ENCODE measurements at places on chromosomes 2 and 18.

DNA sequence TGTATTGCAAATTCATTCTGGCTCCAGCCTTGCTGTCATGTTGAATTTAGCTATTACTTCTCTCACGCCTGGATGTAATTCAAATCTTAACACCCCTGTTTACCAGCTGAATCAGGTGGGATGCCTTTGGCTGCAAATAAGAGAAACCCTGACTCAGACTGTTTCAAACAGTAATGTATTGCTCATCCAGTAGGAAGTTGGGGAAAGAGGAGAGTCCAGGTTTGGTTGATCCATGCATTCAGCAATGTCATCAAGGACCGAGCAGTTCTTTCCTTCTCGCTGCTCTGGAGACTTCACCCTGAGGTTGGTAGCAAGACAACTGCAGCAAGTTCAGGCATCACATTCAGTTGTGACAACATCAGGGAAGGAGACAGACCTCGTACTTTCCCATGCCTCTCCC is 6.4 kb upstream of the DARS1 start:
- no peak for DNase-seq

DNA sequence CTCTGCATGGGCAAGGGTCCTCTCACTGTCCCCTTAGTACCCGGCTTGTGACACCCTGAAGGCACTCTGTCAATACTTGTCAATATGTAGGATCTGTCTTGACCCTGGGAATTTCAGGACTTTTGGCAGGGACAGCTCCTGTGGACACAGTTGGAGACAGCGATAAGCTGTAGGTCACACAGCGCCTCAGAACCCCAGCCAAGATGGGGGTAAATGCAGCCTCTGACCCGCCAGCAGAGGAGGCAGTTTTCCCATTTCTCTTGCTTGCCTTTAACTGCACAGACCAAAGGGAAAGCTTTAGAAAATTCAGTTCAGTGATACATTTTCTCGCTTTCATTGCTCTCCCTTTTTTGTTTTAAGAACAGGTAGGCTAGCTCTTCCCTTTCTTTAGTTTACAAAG is 54.8 kb upstream of the KLHL29 start:
- DNase-seq: no peak

DNA sequence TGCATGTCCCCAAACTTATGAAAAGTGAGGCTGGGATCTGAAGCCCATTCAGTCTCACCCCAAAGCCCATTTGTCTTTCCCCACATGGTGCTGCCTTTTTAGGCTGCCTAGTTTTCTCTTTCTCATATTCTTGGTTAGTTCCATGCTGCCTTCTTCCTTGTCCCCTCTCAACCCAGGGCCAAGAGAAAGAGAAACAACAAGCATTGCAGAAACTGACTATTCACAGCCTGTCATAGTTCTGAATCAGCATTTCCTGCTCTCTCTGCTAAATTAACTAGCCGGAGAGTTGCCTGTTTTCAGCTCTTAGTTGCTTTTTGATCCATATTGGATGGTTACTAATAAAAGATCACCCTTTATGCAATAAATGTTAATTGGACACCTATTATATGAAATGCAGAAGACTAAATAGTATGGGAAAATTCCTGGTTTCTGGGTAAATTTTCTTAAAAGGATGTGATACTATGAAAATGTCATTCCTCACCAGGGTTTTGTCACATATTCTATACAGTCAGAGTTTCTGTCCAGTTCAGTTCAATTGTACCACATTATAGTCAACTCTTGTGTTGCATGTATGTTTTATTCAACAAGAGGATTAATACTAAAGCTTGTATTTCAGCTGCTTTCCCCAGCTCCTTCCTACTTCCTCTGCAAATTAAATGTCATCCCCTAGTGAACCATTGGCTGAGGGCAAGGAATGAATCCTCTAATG is 246.5 kb downstream of the GALR1 start:
- no peak for DNase-seq

DNA sequence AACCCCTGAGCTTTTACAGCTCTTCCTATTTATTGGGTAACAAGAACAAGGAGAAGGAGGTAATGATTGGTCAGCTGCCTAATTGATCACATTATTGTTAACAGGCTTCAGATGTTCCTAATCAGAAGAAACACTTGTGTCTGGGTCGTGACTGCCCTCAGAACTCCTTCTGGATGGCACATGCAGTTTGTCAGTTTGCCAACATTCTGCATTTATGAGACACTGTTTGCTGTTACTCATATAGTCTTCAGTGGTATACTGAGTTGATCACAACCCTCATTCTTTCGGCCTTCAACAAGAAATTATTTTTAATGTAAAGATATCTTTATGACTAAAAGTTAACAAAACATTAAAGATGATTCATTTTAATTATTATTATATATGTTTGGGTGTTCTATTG is 95.7 kb upstream of the DOCK10 start:
- DNase-seq: no peak

GRCh38 chr2:3505771-3506170 is 13.6 kb downstream of the ADI1 start:
- no peak for DNase-seq

GRCh38 chr2:42722320-42723190 is 41.4 kb downstream of the OXER1 start:
- no peak for DNase-seq

GRCh38 chr2:69089266-69089665 is 76.3 kb downstream of the ANTXR1 start:
- no peak for DNase-seq

DNA sequence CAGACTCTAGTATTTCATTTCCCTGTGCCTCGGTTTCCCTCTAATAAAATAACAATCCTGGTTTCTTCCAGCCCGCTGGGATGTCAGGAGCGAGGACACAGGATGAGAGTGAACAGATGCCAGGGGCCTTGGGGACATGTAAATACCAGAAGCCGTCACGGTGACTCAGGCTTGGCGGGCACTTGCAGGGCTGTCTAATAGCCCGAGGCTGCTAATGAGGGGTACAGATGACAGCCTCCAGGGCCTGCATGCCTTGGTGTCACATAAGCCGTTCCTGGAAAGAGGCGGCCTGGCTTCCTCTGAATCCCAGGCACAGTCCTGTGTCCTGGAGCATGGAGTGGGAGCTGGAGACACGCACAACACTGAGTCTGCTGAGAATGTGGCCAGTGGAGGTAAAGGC is 28.2 kb downstream of the HS1BP3 start:
- no peak for DNase-seq

GRCh38 chr2:16525265-16525887 is 140.3 kb downstream of the CYRIA start:
- DNase-seq: no peak

DNA sequence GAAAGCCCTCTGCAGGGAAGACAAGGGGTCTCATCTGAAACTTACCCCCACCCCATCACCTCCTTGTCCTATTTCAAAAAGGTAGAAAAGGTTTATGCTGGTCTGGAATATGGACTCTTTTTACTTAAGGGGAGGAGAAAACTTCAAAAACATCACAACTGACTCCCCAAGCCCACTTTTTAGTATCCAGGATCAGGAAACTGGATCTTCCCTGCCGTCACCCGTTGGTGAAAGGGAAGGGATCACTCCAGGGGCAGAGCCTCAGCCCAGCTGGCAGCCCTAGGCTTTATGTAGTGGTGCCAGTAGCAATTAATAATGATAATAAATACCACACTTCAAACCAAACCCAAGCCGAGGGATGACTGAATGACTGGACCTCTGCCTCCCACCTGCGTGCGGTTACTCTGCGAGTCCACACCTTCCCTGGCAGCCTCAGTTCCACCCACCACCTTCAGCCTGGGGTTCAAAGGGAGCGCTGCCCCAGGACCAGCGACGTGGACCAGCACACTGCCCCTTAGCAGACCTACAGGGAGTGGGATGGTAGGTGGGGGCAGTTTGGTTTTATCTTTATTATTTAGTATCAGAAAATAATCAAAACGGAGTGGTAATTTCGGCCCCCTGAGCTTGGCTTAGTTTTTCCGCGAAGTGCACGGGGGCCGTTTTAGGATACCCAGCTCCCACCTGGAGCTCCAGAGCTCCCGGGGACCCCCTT is 4.9 kb upstream of the GATA6 start:
- DNase-seq: no peak

- no peak for DNase-seq
These were observed at the start of gene LRP1B for GRCh38 chr2:142131010-142131669. Gene LRP1B, minus strand, starts transcription at chr2:142131016. Its CDS starts 287 bp downstream, at chr2:142130729.

DNA sequence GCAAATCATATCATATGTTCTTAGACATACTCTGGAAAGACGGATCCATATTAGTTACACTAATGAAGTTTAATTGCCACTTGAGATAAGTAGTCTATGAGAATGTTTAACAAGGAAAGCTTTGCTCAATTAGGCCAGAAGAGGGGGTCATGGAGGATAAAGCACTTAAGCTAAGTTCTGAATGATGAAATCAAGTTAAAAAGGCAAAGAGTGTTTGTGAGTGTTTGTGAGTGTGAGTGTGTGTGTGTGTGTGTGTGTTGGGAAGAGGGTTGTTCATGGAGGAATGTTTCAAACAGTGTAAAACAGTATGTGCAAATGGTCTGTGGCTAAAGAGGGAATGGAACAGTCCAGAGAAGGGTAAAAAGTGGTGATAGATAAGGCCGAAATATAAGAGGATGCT is 360.9 kb downstream of the ERBB4 start:
- DNase-seq: no peak

GRCh38 chr2:189900726-189901125 is 116.5 kb downstream of the PMS1 start:
- no peak for DNase-seq

DNA sequence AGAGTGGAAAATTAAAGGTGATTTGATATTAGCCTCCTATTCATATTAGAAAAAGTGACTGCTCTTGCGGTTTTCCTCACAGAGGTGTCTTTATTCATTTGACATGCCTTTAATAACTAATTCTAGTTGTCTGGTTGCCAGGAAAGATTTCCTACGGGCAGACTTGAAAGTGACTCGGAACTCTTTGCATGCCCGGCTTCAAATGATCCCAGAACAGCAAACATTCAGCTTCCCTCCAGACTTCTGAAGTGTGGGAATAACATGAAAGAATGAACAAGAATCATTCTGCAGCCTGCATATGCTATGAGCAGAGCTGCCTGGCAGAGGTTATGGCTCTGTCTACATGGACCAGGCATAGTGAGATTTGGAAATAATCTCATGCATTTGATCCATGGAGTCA is 89.6 kb upstream of the PKDCC start:
- no peak for DNase-seq

DNA sequence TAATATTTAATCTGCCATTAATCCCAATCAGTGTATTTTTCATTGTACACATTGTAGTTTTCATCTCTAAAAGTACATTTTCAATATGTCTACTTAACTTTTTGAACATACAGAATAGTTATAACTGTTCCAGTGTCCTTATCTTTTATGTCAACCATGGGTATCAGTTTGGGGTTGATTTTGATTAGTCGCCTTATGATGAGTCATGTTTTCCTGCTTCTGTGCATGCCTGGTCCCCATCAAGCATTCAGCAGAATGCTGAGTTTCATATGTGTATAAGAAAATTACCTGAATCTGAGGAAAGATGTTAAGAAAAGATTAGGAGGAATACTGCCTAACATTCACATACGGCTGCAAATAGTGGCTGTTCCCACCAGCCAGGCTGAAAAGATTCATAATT is 17.7 kb downstream of the SPDYA start:
- DNase-seq: no peak

GRCh38 chr2:72139874-72140620 is 7.6 kb downstream of the CYP26B1 start:
- DNase-seq: no peak

- DNase-seq: no peak
These were observed 390.1 kb upstream of the TRIB2 start for GRCh38 chr2:12326449-12327190.

- DNase-seq: no peak
These were observed 63.9 kb upstream of the EDAR start for GRCh38 chr2:109052922-109053321.

GRCh38 chr2:212408524-212408923 is 130.1 kb downstream of the ERBB4 start:
- no peak for DNase-seq

DNA sequence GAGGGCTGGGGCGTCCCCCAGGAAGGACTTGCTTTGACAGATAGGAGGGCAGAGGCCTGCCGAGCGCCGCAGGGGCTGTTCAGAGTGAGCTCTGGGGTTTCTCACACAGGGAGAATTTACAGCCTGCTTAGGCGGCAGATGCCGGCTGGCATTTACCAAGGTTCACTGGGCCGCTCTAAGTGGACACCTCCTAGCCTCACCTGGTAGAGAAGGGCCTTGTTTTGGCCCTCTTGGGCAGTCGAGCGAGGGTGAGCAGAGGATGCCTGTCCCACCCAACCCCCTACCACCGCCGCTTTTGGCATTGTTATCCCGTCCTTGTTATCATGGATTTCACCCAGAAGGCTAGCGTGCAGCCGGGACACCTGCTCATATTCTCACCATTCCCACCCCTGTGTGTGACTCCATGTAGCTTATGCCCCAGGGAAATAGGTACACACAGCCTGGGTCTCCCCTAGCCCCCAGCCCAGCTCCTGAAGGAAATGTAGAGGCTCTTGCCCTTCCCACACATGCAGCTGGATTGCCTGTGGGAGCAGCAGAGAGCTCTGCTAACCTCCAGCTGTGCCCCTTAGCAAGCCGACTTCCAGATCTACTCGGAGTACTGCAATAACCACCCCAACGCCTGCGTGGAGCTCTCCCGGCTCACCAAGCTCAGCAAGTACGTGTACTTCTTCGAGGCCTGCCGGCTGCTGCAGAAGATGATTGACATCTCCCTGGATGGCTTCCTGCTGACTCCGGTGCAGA is 52.4 kb downstream of the FAM168B start:
- DNase-seq: no peak

GRCh38 chr2:100137866-100138570 is 4.4 kb downstream of the AFF3 start:
- DNase-seq: no peak

DNA sequence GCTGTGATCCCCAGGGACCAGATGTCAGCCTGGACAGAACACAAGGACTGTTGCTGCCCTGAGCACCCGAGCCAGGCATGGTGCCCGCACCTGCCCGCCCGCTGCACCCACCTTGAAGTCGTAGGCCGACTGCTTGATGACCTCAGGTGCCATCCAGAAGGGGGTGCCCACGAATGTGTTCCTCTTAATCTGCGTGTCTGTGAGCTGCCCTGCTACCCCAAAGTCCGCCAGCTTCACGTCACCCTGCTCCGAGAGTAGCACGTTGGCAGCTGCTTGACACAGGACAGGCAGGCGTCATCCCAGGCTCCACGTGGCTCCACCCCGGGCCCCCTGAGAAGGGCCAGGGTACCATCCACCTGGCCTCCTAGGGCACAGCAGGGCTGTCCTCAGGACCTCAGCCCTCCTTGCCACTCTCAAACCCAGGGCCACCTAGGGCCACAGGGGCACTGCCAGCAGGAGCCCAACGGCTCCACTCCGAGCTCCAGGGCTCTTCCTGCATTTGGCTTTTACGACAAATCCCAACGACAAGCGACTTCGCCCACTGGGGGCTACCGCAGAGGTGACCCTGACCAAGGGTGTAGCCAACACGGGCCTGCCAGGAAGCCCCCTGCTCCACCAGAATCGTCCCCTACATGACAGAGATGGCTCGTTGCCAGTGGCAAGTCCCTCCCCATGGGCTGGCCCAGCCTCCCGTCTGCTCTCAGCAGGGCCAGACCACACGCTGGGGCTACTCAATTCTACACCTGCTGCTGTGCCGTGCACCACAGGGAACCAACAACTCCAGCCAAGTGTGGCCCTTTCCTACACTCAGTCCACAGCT is 9.0 kb downstream of the STK25 start:
- DNase-seq: no peak

- DNase-seq: no peak
These were observed 5.7 kb upstream of the WIPF1 start for GRCh38 chr2:174603280-174603679.

Data from stimulated activated CD8-positive, alpha-beta memory T cell treated with anti-CD3 and anti-CD28 coated beads, Interleukin-4, amount 100 ng/mL, for 1 hour (primary cell).